ENCODE measurements at places on chromosomes 6 and 20.

- peak; percentile 72 for DNase-seq
These were observed 86.0 kb upstream of the SLC2A12 start for GRCh38 chr6:134138226-134138975.

GRCh38 chr6:129432738-129433137 lies 277.2 kb downstream of the ARHGAP18 start:
- DNase-seq, result no peak

GRCh38 chr20:19427480-19427879 lies 215.0 kb downstream of the SLC24A3 start:
- DNase-seq, result no peak

DNA sequence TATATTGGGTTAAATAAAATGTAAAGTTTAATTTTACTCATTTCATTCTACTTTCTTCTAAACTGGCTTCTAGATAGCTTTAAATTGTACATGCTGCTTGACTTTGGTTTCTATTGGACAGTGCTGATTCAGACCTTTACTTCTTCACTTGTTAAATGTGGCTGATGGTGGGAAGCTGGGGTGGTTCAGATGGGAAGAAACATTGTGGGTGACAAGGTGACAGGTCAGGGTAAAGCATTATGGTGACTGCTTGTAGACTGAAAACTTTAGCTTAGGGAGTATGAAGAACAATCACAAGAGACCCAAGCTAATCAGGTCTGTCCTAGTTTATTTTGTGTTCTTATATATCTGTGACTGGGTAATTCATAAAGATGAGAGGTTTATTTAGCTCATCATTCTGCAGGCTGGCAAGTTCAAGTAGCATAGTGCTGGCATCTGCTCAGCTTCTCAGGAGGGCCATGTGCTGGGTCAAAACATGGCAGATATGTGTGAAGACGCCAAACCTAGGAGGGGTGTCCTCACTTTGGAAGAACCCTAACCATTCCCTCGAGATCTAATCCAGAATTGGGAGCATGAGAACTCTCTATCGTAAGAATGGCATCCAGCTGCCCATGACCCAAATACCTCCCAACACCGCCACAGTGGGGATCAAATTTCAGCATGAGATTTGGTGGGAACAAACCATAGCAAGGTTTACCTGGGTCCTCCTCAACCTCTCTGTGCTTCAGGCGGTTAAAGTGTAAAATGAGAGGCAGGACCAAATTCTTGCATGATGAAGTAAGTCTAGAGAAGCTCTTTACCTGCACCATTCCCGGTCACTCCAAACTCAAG lies 102.8 kb downstream of the FYN start:
- DNase-seq, result no peak

DNA sequence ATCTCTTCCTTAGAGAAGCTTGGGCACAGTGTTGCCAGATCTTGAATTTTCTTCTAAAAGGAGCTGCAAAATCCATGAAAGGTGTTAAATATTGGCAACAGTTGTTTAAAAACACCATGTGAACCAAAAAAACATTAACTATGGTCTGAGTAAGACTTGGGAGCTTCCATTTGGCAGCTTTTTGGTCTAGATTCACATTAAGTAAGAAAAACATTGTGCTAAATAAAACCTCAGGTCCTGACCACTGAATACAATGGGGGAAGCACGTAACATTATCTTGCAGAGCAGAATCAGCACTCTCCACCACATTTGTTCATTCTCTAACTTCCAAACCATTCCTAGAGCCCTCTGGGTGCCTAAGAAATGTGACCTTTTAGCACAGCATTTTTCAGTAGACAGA lies 437.6 kb upstream of the PLCB4 start:
- no peak for DNase-seq

DNA sequence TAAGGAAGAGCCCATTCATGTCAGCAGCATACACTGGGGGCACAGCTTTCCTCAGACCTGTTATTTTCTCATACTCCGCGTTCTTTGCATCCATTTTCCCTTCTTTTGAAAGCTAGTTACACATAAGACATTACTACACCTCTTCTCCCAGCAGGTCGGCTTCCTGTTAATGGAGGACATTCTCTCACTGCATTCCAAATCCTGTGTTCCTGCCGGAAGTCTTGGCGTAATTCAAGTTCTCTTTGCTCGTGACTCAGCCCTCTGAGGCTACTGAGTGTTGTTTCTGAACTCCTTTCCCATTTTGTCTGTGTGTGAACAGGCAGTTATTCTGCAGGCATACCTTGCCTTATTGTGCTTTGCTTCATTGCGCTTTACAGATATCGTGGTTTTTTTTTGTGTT lies 97.5 kb upstream of the ZBTB24 start:
- no peak for DNase-seq

GRCh38 chr20:48673507-48673906 lies 154.3 kb downstream of the PREX1 start:
- no peak for DNase-seq

DNA sequence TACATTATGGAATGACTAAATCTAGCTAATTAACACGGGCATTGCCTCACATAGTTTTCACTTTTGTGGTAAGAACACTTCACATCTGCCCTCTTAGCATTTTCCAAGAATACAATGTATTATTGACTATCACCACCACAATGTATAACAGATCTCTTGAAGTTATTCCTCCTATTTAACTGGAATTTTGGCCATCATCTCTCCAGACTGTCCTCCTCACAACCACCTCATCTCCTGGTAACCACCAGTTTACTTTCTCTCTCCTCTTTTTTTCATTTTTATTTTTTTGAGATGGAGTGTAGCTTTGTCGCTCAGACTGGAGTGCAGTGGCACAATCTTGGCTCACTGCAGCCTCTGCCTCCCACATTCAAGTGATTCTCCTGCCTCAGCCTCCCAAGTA lies 8.2 kb upstream of the SHLD1 start:
- DNase-seq, result no peak

- no peak for DNase-seq
These were observed 165.4 kb downstream of the UST start for GRCh38 chr6:148912252-148912651.

DNA sequence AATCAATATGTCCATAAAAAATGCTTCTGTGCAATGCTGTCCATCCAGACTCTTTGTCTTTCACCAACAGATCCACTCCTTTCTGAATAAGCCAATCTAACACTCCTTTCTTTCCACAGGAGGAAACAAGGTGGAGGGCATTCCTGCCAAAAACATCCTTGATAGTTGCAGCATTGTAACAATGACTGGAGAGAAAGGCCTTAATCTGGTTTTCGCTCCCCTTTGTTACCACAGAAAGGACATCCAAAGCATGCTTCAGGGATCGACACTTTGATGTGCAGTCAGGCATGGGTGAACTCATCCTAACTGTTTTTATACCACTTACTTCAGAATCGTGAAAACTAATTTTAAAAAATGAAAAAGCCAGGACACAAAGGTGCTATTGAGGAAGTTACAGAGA lies 7.4 kb downstream of the IBTK start:
- no peak for DNase-seq

- no peak for DNase-seq
These were observed 39.3 kb upstream of the SCGN start for GRCh38 chr6:25612666-25613065.

- peak; percentile 95 for DNase-seq
These were observed 1153.1 kb upstream of the GJE1 start for GRCh38 chr6:140979642-140980091.

DNA sequence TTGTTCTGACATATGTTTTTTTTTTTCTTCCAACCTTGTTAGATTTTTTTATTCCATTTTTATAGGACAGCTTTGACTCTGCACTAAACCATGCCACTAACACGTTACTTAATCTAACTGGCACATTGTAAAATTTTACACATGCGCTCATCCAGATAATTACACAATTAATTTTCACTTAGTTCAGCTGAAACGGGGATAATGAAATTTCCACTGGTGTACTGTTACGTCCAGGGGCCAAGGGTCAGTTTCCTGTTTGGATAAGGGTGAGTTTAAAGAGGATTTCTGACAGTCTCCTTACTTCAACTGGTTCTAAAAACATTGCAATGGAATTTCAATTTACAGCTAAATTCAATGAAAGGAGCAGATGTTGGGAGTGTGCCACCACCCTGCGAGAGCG lies 221.8 kb upstream of the CEP162 start:
- DNase-seq, result no peak

DNA sequence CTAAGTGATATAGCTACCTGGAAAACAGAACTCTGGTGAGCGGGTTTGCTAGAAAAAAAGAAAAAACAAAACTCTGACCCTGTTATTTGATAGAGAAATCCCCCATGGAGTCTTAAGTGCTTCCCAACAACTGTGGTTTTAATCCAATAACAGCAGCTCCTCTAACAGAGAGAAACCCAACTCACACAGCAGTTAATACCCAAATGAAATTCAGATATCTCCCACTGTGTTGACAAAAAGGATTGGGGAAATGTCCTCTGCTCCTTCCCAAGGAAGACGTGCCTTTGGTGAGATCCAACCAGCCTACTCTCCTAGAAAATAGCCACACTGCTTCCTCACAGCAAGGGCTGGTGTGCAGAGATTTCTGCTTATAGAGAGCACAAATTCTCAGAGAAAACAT lies 200.4 kb upstream of the FBXL4 start:
- DNase-seq, result no peak

- no peak for DNase-seq
These were observed 58.5 kb downstream of the PREX1 start for GRCh38 chr20:48769069-48769983.

- DNase-seq, result no peak
These were observed 224.8 kb upstream of the MAP3K7 start for GRCh38 chr6:90811596-90812226.

DNA sequence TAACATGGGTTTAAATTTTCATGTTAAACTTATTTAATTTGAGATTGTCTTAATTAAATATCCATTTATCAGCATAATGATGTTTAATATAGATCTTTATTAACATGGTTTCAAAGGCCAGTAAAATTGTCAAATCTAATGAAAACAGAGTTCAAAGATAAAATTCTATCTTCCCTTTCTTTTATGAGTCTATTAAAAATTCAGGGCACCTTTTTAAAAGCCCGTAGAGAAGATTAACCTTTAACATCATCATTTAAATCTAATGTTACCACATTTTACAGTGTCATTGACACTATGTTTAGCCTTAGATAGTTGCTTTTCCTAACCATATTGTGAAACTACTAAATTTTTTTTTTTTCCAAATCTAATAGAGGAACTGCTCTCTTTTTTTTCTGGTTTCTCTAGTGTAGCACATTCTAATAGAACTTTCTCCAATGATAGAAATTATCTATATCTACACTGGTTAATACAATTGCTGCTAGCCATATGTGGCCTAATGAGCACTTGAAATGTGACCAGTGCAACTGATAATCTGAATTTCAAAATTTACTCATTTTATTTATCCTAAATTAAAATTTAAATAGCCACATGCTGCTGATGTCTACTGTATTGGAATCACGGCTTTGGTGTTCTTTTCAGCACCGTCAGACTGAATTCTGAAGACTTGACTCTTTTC lies 410.9 kb downstream of the UTRN start:
- no peak for DNase-seq

DNA sequence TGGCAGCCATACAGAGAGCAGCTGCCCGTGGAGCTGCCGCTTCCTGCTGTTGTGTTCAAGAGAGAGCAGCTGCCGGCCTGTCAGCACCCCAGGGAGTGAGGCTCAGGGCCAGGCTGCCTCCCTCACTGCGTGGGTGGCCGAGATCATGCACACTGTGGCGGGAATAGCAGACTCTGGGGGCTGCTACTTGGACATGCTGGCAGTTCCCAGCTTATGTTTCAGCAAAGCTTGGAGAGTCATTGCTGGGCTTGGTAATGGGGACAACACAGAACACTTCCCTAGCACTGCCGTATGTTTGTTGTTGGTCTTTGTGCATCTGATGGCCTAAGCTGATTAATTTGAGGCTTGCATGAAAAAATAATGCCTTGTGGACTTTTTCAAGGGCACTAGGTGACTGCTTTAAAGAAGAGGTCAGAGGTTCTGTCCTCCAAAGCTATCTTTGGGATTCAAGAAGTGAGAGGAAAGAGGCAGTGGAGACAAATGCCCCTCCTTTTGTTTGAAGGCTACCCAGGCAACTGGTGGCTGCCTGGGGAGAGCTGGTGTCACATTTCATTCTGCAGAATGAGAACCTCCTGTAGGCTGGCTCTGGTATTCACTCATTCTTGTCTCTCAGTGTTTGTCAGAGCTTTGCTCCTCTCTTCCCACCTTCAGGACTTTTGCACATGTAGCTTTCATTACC lies 18.8 kb downstream of the MRAP2 start:
- DNase-seq, result peak; percentile 45

DNA sequence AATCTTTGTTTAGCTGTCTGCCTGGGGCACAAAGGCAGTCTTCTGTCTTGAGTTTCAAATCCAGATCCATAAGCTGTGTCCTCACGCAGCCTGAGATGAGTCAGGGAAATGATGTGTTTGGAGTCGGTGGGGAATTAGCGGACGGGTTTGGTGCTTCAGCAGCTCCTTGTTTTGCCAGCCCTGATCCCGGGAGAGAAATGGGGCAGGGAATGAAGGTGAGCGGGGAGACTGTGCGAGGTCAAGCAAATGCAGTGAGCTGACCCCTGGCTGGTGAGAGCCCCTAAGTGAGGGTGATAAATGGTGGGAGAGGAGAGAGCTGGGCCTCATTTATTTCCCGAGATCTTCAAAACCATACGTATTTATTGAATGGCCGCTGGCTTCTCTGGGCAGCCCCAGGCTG lies 21.6 kb downstream of the DUSP22 start:
- DNase-seq, result no peak

DNA sequence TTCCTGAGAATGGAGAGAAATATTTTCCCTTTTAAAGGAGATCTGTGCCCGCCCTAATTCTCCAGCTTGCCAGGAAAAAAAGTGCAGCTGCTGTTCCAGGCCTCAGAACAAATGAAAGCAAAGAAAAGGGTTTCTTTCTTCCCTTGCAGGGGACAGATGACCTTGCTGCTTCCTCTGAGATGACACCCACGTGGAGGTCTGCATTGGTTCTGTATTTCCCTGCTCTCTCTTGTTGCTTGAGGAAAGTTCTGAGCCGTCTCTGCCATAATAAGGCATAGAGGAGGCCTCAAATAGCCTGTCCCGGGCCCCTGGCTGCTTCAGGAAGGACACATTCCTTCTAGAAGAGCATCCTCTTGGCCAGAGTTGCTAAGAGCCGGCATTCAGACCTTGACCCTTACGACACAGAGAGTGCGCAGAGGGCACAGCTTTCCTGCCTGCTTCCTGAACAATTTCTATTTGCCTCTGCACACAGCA lies 501.8 kb upstream of the SULF2 start:
- no peak for DNase-seq

DNA sequence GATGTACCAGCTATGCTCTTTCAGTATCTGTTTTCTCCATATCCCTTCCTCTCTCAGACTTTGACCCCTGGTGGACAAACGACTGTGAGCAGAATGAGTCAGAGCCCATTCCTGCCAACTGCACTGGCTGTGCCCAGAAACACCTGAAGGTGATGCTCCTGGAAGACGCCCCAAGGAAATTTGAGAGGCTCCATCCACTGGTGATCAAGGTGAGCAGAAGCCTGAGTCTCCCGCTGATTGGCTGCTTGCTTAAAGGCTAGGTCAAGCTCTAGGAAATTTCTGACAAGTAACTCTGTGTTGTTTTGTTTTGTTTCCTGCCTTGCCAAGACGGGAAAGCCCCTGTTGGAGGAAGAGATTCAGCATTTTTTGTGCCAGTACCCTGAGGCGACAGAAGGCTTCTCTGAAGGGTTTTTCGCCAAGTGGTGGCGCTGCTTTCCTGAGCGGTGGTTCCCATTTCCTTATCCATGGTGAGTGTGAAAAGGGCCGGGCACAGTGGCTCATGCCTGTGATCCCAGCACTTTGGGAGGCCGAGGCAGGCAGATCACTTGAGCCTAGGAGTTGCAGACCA lies 28.6 kb downstream of the C6orf89 start:
- DNase-seq, result no peak

All from AG10803 (cell line).